ENCODE measurements at places on chromosomes 1 and 21.

DNA sequence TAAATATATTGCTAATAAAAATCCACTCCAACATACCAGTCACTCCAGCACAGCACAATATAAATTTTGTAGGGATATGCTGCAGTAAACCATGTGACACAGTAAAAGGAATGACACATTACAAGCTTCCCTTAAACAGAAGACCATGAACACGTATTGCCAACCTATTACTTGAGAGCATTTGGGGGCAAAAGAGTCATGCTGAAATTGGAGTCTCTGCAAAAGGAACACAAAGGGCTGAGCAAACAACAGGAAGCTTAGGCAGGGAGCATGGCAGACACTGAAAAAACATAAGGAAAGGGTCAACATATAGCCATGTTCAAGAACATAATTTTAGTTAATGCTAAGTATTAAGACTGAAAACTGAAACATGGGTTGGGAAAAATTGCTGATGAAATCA, 214.5 kb downstream of the SMYD3 start:
- no peak for DNase-seq

GRCh38 chr1:59833991-59834390, 19.2 kb downstream of the HOOK1 start:
- DNase-seq, result no peak

DNA sequence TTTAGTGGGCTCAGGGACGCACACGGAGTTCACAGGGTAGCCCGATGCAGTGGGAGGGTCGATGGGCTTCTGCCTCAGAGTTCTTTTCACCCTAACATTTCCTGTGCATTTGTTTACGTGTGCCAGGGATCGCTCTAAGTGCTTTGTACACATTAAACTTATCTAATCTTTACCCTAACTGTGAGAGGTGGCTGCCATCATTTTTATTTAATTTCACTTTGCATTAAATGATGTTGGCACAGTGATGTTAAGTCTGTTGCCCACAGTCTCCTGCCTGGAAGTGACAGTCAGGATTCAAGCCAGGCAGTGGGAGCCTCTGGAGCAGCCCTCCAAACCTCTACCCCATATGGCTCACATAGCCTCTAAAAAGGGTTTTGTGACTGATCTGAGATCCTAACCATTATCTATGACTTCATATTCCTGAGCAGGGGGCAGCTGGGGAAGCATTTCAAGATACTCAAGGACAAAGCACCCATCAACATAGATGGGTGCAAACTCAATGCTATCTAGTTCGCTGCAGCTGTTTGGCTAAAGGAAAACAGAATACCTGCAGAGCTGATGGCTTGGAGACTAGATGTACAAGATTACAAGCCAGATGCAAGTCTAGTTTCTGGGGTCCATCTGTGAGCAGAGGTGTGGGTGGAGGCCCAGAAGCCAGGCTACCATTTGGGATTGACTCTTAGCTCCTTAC, 303.8 kb downstream of the DISC1 start:
- no peak for DNase-seq

GRCh38 chr1:211377539-211378450, 51.2 kb downstream of the TRAF5 start:
- DNase-seq, result no peak

DNA sequence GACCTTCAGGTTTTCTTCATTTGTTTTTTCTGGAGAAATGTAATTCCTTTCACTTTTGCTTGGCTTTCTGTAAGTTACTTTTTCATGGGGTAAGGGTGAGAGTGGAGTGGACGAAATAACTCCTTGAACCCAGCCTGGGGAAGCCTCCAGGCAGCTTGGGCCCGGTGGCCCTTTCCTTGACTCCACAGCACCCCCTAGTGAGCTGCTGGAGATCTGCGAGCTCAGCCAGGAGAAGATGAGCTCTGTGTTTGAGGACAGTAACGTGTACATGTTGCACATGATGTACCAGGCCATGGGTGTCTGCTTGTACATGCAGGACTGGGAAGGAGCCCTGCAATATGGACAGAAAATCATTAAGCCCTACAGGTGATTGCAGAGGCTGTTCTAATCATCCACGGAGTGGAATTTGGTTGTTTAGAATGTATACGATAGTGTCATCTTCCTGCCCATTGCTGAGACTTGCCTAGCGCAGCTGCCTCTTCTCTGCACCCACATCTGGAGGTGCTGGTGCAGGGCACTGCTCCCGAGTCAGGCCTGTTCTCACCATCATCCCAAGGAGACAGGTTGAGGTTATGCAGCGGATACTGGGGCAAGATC, 51.0 kb downstream of the SMYD2 start:
- DNase-seq, result peak; percentile 89

GRCh38 chr1:235960809-235961208, 94.1 kb upstream of the LYST start:
- DNase-seq, result no peak
